Lower lobe of right lung (tissue), 2 donors: ENCODE measurements at places on chromosomes 1 and 21.

GRCh38 chr21:46060596-46061061 is 37.3 kb upstream of the COL6A2 start:
- peak; percentile 49 for DNase-seq

DNA sequence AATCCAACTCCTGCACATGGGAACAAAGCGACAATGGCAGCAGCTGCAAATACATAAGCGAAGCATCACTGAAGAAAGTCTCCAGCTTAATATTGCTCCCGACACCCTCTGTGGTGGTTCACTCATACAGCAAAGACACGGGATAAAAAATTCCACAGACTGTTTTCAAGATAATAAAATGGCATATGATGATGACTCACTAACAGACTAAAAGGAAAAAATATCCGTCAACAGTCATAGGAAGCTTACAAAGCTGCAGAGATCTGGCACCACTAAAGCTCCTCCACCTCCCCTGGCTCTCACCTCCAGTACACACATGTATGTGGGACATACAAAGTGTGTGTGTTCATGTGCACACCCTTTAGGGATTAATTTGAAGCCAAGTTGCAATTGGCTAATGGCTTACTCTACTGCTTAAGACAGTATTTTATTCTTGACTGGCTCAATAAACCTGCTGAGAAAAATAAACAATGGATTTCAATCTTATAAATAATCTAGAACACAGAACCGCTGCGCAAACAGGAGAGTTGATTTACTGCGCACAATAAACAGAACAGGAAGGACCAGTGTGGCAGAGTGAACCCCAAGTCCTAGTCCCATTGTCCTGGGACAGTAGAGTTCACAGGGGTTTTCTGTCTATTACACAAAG is 94.4 kb downstream of the SLC45A1 start:
- no peak for DNase-seq

GRCh38 chr1:185040408-185040735 is 5.0 kb upstream of the RNF2 start:
- DNase-seq, result no peak

DNA sequence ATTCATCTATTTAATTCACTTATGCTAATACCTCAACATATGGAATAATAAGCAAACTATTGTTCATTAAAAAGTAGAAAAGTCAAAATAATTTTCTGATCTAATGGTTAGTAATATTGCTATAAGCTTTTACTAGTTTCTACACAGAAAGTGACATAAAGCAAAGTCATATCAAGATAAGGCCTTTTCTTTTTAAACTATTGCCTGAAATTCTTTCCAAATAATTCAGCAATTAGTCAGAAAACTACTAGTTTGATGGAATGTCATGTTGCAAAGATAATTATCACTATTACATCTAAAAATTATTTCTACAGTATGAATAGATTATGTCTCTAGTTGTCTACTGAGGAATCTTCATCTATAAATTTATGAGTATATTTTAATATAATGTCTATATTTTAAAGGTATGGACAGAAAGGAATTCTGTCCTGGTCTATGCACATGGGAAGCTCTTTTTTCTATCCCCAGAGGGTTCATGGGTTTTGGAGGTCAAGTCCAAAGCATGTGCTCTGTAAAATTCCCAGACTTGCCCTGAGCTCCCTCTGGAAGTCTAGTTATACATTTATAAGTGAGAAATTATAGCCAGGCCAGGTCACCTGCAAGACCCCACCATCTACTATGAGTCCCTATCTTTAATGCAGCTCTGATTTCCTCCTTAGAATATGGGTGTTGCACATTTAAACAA is 84.6 kb upstream of the DPYD start:
- no peak for DNase-seq

DNA sequence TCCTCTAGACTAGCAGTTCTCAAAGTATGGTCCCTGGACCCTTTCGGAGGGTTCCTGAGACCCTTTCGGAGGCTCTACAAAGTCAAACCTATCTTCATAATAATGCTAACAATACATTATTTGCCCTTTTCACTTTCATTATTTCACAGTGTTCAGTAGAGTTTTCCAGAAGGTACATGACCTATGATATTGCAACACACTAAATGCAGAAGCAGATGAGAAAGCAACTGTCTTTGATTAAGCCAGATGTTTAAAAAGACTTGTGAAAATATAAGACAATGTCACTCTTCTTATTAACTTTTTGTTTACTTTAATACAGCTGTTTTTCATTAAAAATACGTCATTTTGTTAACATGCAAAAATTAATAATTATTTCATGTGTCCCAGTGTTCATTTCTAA is 5.8 kb downstream of the KCNJ10 start:
- no peak for DNase-seq

DNA sequence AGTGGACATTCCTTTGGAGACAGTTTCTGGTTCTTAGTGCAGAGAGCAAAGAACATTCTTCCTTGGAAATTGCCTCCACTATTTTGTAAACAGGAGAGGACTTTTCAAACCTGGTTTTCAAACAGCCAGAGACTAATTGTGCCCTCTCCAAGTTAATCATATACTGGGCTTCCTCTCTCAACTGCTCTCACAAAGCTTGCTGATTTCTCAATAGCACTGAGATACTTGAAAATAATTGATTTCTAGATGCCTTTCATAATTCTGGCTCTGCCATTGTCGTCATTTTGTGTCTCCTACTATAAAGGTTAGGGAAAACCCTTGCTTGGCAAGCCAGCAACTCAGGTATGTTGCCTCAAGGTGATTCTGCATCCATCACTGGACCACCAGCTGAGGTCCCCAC is 56.0 kb downstream of the KCNJ15 start:
- no peak for DNase-seq

DNA sequence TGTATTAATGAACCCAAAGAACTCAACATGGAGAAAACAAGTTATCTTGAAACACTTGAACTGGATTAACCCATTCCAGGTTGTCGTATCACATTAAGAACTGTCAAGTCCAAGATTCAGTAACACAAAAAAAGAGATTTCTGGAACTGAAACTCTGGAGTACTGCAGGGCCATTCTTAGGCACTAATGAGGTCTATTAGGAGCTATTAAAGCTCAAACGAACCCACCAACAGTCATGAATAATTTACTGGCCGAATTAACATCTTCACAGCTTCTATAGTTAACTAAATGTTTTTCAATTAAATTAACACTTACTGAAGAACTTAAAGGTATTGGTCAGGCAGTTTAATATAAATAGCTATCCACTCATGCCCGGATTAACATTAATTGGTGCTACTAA is 4.6 kb downstream of the CSDE1 start:
- no peak for DNase-seq

DNA sequence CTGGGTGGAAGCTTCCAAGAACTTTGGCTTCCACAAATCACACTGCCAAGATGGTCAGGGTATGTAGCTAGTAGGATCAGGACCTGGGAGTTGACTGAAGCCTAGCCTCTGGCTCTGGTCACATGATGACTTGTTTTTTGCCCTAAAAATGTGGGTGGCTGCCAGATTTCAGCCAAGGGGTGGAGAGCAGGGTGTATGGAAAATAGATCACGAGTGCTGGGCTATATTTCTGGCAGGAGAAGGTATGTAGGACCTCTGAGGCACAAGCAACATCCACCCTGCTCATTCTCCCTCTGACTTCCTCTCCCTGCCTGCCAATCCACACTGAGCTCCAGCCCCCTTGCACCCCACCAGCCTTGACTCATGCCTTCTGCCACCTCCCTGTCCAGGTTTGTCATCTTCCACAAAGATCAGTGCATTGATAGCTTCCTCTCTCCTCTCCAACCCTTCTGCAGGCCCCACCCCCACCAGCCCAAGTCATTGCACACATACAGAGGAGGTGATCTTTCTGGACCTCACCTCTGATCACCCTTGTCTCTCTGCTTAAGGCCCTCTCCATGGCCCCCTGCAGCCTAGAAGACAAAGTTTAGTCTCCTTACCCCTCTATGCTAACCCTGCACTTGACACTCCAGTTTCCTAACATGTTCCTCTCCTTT is 8.3 kb upstream of the CYP4B1 start:
- no peak for DNase-seq

- DNase-seq, result no peak
Measured at GRCh38 chr21:25691976-25692375, 42.7 kb downstream of the ATP5PF start.

GRCh38 chr1:217553949-217554509 is 76.9 kb downstream of the GPATCH2 start:
- no peak for DNase-seq

- DNase-seq, result no peak
Measured at GRCh38 chr1:188822248-188822647, 1655.4 kb downstream of the BRINP3 start.
